B cell (primary cell): ENCODE measurements at places on chromosomes 16 and 17. TPM values are rescaled to one million over a fixed set of nuclear protein-coding genes. Genes with fewer than 3 reads are reported as not detected.
A peak's percentile ranks its signal among the peaks of the same experiment; 100 is the strongest.

The DHX58 gene
- 34.6 and 39.7 TPM in 2 replicates for total RNA-seq

DNA sequence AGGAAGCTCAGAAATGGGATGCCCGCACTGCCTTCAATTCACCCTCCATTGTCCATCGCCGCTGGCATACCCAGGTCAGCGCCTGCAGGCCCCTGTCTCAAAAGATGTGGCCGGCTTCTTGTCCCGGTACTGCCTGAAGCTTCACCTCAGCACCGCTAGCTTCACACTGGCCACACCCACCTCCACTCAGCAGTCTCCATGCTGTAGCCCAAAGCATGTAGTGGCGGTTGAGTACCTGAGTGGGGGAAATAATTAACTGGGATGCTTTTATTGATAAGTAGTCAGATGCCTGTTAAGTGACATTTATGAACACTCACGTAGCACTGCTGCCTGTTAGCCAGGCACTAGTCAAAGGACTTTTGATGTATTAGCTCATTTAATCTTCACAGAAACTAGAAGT lies 143.2 kb downstream of the RPTOR start:
- DNase-seq = no peak

The SLC16A11 gene
- 30.7 and 31.9 TPM in 2 replicates for total RNA-seq

The PRAC2 gene
- not detected in 2 replicates for total RNA-seq

- peak; percentile 60 for DNase-seq
These were observed 229.6 kb downstream of the MRTFB start for GRCh38 chr16:14300705-14301168.

The ITGB3 gene
- total RNA-seq = 11.4 and 14.2 TPM in 2 replicates

DNA sequence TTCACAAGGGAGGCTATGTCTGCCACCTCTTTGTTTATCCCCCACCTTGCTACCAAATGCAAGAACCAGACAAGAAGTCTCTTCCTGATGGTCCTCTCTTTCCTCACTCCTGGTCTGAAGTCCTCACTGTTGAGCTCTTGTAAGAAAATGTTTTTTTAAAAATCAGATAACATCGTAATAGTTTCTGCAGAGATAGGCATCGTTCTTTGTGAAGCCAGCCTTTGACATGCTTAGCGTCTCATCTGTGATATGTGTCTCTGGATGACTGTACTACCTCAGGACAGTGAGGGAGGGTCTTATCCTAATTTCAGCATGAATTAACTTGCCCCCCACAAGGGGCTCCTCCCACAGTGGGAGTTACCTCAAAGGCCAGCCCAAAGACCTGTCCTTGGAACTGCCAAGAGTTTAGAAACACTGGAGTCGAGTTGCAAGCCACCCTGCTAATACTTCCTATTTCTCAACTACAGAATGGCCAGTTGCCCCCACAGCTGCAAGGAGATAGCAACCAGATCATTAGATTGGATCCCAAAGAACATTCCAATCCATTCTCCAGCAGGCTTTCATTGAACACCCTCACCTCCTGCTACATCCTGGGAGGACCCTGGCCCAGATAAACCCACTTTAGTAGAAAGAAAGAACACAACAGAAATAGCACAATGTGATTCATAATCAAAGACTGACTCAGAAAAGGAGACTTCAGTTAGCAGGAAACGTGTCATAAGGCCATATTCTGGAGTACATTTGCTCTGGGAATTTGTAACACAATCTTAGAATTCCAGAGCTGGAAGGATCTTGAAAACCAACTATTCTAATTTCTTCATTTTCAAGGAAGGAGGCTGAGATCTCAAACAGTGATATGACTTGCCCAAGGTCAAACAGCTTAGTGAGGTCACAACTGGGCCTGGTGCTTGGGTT lies 151.0 kb downstream of the IRX3 start:
- DNase-seq = no peak

DNA sequence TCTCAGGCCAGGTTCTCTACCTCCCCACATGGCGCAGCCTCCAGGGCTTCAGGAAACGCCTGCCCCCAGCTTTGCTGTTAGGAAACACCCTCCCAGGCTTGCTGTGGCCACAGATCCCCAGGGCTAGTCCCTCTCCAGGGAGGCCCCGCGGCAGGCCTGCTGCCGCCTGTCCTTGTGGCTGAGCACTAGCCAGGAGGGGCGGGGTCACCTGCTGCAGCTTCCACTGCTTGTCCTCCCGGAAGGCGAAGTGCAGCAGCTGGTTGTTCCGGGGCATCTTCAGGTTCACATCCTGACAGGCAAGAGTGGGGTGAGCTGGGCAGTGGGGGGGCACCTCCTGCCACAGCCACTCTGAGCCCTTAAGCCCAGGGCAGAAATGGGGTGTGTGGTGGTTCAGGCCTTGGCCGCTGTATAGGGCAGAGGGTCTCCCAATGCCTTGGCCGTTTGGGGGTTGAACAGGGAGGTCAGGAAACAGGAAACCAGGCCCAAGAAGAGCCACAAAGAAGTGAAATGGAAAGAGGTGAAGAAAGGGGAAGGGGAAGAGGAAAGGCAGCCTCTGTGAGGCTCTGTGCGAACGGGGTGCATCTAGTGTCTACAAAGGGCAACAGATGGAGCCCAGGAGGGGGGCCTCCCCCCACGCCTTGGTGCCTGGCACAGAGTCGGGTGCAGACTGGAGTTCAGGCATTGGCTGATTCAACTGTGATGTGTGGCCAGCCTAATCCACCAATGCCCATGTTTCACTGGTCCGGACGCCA lies 2.0 kb downstream of the ROGDI start:
- DNase-seq = peak; percentile 46

GRCh38 chr16:49789616-49790015 lies 66.3 kb downstream of the ZNF423 start:
- DNase-seq = no peak

The TAT gene
- total RNA-seq = not detected in 2 replicates

- DNase-seq = no peak
These were observed 902 bp downstream of the GHDC start for GRCh38 chr17:42193216-42193968.

DNA sequence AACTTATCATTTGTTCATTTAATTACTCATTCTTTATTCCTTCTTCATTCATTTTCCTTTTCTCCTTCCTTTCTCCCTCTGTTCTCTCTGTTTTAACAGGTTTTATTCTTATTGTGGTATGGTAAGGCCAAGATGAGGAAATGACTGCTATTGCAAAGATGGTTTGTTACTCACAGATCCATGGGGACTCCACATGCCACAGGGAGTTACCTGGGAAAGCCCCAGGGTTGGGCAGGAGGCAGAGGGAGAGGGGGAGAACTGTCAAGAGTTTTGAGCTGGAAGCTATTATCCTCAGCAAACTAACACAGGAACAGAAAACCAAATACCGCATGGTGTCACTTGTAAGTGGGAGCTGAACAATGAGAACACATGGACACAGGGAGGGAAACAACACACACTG lies 453.3 kb downstream of the WWOX start:
- DNase-seq = no peak

GRCh38 chr16:52308051-52308450 lies 238.9 kb downstream of the TOX3 start:
- DNase-seq = no peak

- no peak for DNase-seq
These were observed 14.9 kb downstream of the SEC14L5 start for GRCh38 chr16:4972938-4973587.

- DNase-seq = no peak
These were observed 9.7 kb downstream of the NEUROD2 start for GRCh38 chr17:39598047-39598481.

DNA sequence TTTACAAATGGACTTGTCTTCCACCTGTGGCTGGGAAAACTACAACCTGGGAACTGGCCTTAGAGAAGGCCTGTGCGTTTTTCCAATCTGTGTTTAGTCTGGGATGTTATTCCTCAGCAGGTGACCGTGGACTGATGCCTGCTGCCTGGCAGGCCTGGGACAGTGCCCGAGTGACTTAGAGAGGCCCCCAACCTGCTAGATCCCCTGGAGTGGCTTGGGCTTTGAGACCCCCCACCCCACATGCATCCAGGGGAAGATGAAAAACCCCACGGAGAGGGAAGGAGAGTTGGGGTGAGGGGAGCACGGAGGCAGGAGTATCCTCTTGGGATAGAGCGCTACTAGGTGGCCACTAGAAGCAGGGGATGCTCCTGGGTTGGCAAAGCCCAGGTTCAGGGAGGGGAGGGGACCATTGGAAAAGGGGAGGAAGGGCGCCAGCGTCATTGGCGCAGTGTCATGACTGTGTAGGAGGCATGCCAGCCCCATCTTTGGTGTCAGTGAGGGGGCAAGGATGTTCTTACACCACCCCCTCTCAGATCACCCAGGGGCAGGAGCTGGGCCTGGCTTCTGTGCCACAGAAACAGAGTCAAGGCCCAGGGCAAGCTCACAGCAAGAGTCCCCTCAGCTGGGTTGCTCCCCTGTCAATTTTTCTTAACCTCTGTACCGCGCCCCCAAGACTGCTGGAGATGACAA lies 54.1 kb downstream of the MEAK7 start:
- no peak for DNase-seq

The HSD3B7 gene
- total RNA-seq = 1.0 and 1.2 TPM in 2 replicates

- DNase-seq = no peak
These were observed 29.0 kb downstream of the ZFHX3 start for GRCh38 chr16:73018821-73019456.

DNA sequence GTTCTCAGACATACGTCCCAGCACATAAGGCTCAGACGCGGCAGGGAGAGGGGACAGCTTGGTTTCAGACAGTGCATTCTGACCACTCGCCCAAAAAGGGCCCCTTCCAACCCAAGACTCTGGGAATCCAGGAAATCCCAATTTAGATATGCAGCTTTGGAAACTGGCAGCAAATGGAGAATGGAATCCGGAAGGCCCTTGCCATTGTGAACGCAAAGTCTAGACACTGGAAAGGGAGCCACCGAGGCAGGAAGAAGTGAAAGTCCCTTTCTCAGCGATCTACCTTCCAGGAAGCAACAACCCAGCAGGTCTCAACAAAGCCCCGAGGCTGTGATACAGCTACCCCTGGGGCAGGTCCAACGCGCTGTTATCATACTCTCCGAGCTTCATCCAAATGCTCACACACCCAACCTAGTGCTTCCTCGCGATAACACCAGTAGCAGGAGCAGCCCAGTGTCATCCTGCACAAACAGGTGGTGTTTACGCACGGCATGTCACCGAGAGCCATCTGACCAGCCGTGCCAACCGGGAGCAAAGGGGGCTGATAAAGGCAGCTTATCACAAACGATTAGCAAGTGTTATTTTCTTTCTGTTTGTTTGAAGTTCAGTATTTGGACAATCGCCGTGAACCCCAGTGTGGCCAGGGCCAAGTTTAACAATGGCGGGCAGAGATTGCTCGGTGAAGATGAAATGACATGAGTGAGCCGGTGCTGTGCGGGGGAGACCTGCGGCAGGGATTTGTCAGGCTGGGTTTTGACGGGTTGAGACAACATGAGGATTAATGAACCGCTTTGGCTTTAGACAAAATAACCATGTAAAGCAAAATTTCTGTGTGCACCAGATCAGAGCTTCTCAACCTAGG lies 240.6 kb downstream of the FOXL1 start:
- no peak for DNase-seq

The CACNB1 gene
- 9.6 and 12.4 TPM in 2 replicates for total RNA-seq

DNA sequence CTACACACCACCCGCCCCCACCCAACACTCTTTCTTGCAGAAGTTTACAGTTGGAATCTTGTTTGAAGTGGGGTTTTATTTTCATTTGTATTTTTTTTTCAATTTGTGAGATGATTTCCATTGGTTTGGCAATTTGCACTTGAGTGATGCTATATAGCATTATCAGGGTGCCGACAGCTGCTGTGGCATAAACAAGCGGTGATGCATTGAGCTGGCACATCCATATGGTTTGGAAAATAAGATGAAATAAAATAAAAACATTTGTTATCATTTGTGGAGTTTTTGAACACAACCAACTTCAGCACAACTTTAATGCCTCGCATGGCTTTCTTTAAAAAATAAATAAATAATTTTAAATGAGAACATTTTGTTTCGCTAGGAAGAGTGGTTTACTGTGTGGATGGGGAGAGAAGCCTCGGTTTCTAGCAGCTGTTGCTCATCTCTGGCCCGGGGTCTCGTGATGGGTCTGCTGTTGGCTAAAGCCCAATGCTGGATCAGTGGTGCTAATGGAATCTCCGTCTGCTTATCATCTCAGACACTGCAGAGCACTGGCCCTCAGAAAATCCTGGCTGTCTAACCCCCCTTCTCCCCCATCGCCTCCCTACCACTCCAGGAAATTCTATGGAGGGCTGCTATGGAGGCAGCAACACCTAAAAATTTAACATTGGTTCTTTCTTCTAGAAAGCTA lies 192.3 kb upstream of the MAF start:
- DNase-seq = no peak

The FBXW10 gene
- total RNA-seq = 0.15 TPM in 1 of 2 replicates, not detected in the other

GRCh38 chr16:85054948-85055492 lies 27.4 kb downstream of the KIAA0513 start:
- no peak for DNase-seq

GRCh38 chr17:79062691-79063090 lies 11.9 kb upstream of the ENGASE start:
- DNase-seq = no peak

The GPRC5C gene
- 0.53 and 1.1 TPM in 2 replicates for total RNA-seq

DNA sequence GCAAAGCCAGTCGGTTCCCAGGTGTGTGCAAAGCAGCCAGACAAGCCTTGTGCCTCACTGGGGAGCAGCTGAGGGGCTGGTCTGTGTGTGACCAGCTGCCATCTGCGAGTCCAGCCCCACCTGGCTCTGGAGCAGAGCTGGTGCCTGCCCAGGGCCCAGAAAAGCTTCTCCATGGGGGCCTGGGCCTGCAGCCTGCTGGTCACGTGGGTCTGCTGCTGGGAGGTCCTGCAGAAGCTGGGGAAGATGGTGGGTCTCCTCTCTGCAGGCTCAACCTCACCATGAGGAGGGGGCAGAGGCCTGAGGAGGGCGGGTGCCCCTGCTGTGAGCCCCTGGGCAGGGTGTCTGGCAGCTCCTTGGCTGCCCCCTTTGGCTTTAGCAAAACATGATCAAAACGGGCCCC lies 71.9 kb downstream of the ENGASE start:
- DNase-seq = no peak

- DNase-seq = no peak
These were observed 139.0 kb upstream of the ZFHX3 start for GRCh38 chr16:73186752-73187601.

DNA sequence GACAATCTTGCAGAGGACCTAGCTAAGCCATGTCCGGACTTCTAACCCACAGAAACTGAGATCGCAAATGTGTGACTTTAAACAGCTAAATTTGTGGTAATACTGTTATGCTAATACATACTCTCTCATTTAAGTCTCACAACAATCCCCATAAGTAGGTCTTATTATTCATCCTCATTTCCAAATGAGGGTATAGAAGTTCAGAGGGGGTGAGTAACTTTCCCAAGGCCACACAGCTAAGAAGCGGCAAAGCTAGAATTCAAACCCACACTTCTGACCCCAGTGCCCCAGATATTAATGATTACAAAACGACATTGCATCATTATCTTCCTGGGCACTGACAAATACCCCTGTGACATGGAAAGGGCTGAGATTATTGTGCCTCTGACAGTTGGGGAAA lies 81.4 kb downstream of the CNGB1 start:
- DNase-seq = no peak
